ENCODE measurements at places on chromosomes 3 and 15.
A peak's percentile ranks its signal among the peaks of the same experiment; 100 is the strongest.

- peak; percentile 27 for DNase-seq
Measured at GRCh38 chr3:128787256-128788253, 61.6 kb downstream of the RAB7A start.

GRCh38 chr3:160665784-160666526, 11.0 kb upstream of the ARL14 start:
- peak; percentile 69 for DNase-seq

DNA sequence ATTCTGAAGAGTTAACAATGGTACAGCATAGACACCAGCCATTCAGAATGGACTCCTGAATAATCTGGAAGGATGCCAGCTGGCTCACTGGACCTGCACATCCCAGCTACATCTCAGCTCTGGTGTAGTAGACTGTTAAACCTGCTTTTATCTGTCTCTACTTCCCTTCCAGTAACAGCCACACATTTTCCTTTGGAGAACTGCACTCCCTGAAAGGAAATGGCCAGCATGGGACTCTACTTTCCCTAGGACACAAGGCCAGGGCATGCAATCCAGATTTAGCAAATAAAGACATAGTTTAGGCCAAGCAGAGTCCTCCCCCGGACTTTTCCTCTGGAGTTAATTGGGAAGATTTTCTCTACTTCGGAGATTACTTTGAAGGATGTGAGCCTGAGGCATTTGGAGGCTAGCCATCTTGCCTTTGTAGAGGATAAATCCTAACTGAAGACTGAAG, 82.7 kb upstream of the TCF12 start:
- peak; percentile 31 for DNase-seq

GRCh38 chr3:4986175-4986781, 7.0 kb downstream of the BHLHE40 start:
- no peak for DNase-seq

GRCh38 chr3:161239700-161240099, 18.6 kb downstream of the NMD3 start:
- DNase-seq = no peak

GRCh38 chr15:51625236-51625635, 2.7 kb upstream of the DMXL2 start:
- DNase-seq = no peak

DNA sequence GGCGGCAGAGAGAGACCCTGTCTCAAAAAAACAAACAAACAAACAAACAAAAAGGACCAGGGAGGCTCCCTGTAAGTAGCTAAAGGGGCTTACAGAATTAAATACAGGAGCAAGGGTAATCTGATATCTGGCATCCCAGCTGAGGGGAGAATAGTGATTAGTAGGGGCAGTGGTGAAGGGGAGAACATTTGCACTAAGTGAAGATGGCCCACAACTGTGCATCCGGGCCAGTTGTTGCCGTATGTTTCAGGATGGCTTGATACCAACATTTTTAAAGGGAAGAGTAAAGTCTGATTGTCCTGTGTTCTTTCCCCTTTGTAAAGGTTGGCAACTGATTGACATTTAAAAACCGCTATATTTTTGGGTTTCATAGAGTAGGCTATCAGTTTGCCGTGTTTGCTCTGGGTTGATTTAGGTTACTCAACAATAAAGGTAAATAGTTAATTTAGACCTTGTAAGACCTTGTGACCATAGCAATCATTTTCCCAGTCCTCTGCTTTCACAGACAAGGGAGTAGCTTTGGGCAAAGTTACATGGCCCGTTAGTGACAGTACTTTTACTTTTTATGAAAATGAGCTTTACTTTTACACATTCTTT, 167.8 kb downstream of the PTPRG start:
- DNase-seq = no peak

- DNase-seq = no peak
Measured at GRCh38 chr3:51621091-51621892, 49.8 kb upstream of the TEX264 start.

DNA sequence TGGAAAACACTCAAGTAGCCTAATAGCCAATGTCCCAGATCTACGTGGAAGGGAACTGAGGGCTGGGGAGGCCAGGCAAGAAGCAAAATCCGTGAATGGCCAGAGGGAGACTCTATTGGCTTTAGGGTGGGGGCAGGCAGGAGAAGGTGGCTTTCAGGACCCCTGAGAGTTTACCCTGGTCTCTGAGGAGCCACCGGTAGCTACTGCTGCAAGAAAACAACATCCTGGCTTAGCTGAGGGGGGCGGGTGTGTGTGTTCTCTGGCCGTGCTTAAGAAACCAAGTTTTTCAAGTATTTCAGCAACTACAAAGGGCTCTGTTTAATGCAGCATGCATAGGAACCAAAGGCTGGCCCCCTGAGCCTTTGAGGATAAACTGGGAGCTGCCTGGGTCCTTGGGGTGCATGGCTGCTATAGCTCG, 47.6 kb upstream of the TRPM1 start:
- DNase-seq = no peak

- DNase-seq = no peak
Measured at GRCh38 chr15:58309963-58310928, 121.5 kb upstream of the LIPC start.

GRCh38 chr3:169615833-169616232, 47.7 kb downstream of the MECOM start:
- no peak for DNase-seq

DNA sequence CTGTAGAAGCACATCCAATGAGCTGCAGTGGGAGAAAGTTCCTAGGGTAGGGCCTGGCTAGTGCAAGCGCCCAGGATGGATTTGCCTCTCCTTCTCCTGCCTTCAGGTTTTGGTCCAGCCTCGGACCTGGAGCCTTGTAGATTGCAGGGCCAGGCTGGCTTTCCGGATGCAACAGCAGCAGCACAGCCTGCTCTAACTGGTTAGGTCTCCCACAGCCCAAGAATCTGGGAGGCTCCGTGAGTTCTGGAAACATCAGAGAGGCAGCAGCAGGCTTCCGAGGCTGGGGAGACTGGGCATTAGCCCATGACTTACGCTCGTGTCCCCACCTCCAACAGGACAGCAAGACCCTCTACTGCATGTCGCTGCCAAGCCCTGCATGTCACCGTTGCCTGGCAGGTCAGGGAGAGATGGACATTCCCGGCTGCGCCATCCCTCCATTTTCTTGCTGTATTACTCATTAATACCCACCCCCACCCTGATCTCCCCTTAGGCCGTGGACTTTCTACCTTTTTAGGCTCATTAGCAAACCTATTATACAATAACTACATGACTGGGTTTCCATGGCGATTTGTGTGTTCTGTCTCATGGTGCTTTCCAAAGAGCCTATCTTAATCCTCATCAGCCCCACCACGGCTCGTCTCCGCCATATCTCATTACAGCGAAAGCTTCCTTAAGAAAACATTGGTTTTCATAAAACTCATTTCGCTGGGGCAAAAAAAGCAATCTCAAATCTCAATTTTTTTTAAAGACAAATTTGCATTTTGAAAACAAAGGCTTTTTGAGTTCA, 40.9 kb upstream of the RGMA start:
- DNase-seq = peak; percentile 70

DNA sequence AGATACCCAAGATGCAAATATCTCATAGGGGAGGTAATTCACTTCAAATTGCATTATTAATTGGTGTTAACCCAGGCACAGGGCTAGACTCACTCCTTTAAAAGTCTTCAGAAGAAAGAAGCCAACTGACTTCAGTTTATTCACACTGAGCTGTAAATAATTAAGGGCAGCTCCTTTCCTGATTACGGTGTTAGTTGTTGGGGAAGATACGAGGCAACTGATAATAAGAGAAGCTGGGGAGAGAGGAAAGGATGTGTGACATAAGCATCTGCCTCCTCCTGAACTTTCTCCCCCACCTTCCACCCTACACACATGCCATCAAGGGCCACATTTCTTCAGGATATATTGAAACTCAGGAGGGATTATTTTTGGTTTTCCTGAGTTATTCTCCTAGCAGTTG, 47.5 kb downstream of the ADGRG7 start:
- no peak for DNase-seq

- DNase-seq = no peak
Measured at GRCh38 chr3:47954567-47954966, 61.6 kb downstream of the MAP4 start.

- DNase-seq = no peak
Measured at GRCh38 chr15:44327578-44327977, 39.1 kb downstream of the GOLM2 start.

DNA sequence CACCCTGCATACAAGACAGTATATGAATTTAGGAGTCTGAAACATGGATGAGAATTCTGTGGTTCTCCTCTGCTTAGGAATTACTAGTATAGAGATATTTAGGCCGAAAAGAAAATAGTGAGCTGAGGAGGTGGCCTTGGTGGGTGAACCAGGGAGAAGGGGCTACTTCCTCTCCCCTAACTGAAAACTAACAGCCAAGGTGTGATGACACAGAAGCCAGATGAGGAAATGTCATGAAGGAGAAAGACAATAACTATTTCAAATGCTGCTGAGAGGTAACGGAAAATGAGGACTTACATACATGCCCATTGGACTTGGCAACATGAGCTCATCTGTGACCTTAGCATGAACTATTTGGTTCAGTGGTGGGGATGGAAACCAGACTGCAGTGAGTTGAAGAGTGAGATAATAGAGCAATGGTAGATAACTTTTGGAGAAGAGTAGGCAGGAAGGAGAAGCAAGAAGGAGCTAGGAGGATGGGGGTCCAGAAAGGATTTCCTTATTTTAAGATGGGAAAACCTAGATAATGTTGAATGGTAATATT, 114.4 kb upstream of the TSPAN3 start:
- DNase-seq = no peak

DNA sequence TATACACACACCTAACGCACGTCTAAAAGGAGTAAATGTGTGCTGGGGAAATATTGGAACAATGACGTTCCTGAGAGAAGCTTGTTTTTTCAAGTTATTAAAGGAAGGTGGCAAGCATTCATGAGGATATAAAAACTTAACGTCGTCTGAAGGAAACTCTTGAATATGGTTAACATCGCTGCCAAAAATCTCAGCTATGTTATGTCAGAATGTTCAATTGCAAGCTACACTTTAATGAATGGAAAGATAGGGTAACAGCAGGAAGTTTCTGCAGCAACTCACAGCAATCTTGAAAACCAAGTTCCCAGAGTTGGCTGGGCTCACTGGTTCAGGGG, 54.3 kb upstream of the MEF2A start:
- no peak for DNase-seq

DNA sequence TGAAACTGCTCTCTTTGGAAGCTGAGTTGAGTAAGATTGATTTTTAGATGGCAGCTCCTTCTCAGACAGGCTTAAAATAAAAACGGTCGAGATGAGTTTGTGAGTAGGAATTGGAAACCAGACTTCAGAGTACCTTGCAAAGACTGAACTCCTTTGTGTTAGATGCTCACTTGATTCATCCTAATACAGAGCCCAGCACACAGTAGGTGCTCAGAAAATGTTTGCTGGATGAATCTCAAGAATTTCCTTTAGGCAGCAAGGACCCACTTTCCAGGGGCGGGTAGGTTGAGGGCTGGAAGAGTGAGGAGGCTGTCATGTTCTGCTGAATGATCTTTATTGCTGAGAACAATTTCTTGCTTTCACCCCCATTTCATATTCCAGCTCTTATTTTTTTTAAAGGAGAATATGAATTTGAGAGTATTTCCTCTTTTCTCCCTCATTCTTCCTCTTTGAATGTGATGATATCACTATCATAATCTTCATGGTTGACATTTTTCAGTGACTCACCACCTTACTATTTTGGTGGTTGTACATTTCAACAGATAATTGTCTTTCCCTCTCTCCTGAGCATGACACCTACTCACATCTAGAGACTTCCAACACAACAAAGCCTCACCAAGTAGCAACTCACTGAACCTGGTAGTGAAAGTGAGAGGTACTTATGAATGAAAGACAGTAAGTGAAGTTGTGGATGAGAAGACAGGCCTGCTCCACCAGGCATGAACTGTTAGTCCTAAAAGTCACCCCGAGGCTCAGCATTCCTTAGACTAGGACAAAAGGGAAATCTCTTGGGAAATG, 113.3 kb downstream of the PDCD6IP start:
- no peak for DNase-seq

- no peak for DNase-seq
Measured at GRCh38 chr15:97091093-97091492, 760.6 kb downstream of the NR2F2 start.

GRCh38 chr15:95558131-95558530, 772.4 kb upstream of the NR2F2 start:
- DNase-seq = no peak

GRCh38 chr3:5231487-5231886, 44.0 kb downstream of the EDEM1 start:
- DNase-seq = no peak

- no peak for DNase-seq
Measured at GRCh38 chr15:70236341-70237086, 138.8 kb upstream of the TLE3 start.

DNA sequence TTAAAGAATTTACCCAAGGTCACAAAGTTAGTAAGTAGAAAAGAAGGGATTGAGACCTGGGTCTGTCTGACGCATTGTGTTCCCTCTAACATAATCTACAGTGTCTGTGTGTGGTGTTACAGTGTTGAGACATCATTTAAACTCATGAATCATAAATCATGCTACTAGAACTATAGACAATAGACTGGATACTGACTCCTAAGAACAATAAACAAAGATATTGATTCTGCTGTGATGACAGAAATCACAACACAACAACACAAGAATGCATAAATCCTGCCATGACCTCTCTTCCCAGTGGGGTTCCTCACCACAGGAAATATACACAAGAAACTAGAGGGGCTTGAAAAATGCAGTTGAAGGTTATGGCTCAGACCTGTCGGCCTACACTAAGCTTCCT, 44.3 kb downstream of the TRIM69 start:
- DNase-seq = no peak

GRCh38 chr3:111577798-111578685, 17.1 kb downstream of the ZBED2 start:
- DNase-seq = peak; percentile 5

DNA sequence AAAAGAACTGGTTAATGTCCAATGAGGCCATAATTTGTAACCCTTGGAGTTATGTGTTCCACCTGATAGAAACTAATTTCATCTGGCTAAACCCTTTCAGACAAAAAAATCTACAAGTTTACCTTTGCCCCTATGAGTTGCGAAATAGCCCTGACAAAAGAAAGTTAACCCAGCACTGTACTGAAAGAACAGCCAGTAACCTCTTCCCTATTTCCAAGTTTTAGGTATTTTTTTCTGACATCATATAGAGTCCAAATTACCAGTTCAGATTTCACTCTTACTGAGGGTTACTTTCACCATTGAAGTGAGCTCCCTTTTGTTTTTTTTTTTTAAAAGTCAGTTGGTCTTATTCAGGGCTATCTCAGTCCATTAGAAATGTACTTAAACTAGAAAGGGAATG, 42.8 kb upstream of the PTPRG start:
- DNase-seq = no peak
